Activated CD8-positive, alpha-beta memory T cell treated with anti-CD3 and anti-CD28 coated beads, Interleukin-2, amount 50 U/mL, for 4 hours (primary cell): ENCODE measurements at places on chromosomes 11 and 22.

DNA sequence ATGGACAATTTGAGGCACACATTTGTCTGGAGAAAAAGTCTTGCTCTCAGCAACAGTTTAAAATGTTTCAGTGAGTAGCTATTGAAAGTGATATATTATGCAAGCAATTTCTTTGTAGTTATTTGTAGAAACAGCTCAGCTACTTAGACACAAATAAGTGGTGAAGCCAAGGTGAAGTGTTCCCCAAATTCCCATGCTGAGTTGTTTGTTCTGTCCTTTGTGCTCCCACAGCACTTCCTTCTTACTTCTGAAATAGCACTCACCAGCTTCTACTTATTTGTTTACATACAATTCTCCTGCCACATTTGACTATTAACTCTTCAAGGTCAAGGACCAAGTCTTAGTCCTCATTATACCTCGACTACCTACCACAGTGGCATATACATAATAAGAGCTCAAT, 638.6 kb upstream of the LRRC4C start:
- no peak for DNase-seq

DNA sequence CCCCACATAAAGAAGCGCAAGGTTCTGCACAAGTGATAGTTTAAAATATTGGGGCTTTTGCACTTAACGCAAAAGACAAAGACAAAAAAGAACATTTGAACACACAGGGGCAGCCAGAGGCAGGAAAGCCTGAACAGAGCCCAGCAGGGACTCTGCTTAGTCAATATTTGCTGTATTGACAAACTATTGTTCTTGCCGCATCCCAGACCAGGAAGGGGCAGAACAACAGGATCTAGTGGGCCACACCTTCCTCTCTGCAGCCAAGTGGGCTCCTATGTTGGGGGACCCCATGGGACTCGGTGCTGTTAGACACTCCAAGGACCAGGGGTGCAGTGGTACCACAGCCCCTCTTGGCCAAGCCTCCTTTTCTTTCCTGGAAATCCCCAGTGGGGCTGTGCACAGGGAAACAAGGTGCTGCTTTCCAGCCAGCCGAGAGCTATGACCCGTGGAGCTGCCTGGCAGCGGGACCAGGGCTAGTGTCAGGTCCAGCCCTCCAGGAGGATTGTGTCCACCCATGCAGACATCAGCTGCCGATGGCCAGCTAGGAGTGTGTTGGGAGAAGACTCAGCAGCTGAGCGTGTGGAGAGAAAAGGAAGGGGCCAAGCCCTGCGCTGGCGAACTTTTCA, 43.3 kb upstream of the ANO1 start:
- DNase-seq, result no peak

DNA sequence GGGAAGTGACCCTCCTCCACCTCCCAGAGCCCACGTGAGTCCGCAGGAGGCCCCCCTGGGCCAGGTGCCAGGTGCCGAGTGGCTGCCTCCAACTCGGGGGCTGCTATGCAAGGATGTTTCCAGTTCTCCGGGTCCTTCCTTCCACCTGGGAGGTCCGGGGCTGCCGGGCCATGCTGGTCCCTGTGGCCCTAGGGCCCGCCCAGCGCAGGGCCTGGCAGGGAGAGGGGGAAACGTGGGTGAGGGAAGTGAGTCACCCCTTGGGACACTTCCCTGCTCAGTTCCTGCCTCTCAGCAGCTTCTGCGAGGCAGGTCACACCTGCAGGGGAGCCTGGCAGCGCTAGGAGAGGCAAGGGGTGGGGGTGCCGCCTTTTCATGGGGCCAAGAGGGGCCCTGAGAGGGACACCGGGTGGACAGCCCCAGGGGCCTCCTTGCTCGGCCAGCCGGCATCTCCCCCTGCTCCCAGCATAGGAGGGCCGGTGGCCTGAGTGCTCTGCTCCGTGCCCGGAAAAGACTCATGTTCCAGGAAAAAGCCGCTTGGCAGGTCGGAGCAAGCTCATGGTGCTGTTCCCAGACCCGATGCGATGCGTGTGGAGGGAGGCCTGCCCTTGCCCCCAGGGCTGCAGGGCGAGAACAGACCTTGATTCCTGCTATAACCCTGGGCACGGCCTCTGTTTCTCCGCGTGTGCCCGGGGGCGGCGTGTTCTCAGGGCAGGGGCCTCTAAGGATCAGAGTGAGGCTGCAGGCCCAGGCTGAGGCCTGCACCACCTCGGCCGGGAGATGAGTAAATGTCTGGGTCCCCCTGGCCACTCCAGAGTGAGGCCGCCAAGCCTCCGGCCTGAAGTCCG, 30.3 kb upstream of the WNT7B start:
- no peak for DNase-seq

DNA sequence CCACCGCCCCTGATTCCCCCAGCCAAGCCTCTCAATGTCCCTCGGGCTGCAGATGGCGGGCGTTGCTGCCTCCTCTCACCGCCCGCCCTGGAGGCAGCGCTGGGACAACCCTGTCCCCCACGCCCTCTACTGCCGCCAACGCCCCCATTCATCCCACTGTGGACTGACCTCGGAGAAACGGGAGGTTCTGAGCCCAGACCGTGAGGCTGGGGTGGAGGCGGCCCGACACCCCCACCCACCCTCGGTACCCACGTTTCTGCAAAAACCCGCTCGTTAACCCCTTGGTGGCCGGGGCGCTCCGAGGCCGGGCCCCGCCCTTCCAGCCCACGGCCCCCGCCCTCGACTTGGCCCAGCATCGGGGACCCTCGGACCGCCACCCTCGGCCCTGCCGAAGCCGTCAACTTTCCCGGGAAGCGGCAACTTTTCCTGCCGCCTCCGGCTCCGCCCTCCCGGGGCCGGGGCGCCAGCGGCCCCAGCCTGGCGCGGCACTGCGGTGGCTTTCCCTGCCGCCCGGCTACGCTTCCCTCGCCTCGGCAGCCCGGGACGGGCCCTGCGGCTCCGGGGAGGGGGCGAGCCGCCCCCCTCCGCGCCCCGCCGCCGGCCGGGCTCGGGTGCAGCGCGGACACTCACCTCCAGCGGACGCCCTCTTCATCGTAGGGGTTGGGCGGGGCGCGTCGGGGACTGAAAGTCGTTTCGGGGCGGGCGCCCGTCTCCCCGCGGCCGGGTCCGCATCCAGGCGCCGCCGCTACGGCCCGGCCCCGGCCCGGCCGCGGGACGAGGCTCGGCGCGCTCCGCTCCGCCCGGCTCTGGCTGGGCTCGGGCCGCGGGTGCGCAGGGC, 458 bp downstream of the RTN4R start:
- no peak for DNase-seq

DNA sequence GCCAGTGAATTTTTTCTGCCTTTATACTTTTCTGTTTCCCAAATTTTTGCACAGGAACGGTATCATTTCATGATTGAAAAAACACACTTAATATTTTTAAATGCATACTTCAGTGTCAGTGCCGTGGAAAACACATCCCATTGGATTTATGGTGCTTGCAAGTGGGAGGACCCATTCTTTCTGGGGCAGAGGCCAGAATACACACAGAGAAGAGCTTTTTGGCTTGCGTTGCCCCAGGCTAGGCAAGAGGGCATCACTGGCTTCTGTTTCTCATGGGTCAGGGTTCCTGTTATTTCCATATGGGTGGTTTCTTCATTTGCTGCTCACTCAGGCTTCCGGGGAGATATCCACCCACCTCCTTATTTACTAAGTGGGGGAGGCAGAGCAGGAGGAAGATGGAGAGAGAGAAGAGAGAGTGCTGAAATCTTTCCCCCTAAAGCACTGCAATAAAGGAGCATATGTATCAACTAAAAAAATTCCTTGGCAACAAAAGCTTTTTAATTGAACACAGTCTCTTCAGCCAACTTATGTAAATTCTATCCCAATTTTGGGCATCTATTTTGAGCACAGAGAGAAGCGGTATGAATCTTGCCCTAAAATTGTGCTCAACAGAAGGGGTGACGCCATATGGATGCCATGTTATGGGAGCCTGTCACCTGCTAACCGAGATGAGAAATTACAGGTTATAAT, 66.0 kb upstream of the KIRREL3 start:
- DNase-seq, result no peak

- DNase-seq, result no peak
Observed at GRCh38 chr11:75022296-75022695, 33.6 kb downstream of the NEU3 start.

GRCh38 chr11:117020869-117021564, 77.2 kb downstream of the SIK3 start:
- DNase-seq, result no peak

GRCh38 chr11:94641167-94641761, 74.1 kb downstream of the PIWIL4 start:
- DNase-seq, result no peak

GRCh38 chr11:19995145-19995544, 165.1 kb downstream of the DBX1 start:
- no peak for DNase-seq
